ENCODE measurements at places on chromosomes 13 and 19.

DNA sequence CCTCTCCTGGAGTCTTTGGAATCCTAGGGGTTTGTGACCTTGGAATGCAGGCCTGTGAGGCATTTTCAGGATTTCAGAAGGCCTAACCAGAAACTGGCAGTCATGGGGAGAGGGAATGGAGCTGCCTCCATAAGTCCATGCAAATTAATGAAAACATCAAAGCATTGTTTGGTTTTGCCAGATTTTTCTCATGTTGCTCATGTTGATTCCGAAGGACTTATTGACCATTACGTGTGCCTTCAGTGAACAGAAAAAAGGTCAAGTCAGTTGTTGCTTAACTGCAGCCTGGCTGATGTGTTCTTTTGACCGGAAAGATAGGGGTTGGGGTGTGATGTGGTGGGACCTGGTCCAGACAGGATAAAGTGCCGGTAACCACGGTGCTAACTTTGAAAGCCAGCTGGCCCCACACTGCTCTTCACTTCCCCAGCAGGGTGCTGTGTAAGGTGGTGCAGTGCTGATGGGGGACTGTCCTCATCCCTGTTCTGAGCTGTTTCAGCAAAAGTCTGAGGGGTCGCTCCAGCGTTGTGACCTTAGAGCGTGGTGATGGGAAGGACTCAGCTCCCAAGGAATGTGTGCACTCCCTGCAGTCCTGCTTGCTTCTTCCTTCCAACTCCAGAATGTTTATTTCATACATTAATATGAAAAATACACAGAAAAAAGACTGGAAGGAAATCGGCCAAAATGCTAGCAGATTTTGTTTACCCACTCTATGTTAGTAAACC, 3.5 kb downstream of the RNF113B start:
- no peak for DNase-seq

DNA sequence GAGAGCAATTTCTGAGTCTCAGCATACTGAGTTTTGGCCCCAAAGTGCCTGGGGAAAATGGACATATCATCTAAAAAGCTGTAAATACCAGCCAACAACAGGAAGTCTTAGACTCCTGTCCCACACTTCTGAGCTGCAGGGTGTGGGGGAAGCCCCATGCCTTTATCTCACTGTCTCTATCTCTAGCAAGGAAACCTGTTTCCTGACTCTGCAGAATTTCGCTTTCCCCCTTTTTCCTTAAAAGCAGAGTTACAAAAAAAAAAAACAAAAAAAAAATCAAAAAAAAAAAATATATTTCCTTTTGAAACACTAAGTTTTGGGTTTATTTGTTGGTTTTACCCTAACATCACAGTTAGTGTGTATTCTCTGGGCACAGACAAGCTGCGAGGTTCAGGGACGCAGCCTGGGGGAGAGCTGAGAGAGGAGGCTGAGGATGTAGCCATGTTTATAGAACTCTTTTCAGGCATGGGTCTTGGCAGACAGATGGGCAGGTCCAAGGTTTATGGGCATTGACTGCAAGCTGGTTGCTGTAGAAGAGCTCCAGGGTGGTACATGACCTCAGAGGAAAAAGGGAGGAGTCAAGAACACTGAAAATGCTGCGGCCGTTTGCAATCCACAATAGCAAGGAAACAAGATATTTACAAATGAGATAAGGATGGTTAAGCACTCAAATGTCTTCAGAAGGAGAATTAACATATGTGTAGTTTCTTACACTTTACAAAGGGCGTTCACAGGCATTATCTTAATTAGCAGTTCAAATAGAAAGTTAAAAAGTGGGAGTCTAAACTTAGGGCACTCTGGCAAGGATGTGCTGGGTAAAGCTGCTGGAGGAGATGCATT, 4.9 kb downstream of the MBNL2 start:
- DNase-seq, result peak; percentile 15

GRCh38 chr13:97727991-97728390, 225.5 kb upstream of the IPO5 start:
- no peak for DNase-seq

- DNase-seq, result no peak
These were observed 79.8 kb upstream of the FLT1 start for GRCh38 chr13:28574617-28575142.

- DNase-seq, result no peak
These were observed 29.1 kb upstream of the TPTE2 start for GRCh38 chr13:19590423-19590822.

- DNase-seq, result no peak
These were observed 41.1 kb upstream of the GAS6 start for GRCh38 chr13:113905018-113905417.

DNA sequence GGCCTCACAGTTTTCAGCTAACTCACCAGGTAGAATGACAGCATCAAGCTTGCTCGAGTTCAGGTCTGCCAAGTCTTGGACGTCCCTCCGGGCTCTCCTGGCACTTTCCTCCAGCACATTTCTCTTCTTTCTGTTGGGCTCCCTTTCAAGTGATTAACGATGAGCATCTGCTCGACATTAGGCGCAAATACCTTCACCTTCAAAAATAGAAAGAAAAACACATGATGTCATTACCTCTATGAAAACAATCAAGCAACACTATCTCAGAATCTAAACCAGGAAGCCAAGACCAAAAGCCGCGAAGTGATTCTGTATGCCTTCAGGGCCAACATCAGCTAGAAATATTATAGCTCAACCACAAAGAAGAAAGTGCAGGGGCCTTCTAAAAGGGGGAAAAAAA, 15.4 kb upstream of the CLN5 start:
- no peak for DNase-seq

- no peak for DNase-seq
These were observed 19.4 kb upstream of the EIF3G start for GRCh38 chr19:10138879-10139795.

- DNase-seq, result no peak
These were observed 404.4 kb downstream of the SPRY2 start for GRCh38 chr13:79936368-79937136.

- no peak for DNase-seq
These were observed 20.3 kb downstream of the NFIX start for GRCh38 chr19:13015361-13016223.

- DNase-seq, result no peak
These were observed 266.3 kb downstream of the LMO7 start for GRCh38 chr13:75902166-75903104.

DNA sequence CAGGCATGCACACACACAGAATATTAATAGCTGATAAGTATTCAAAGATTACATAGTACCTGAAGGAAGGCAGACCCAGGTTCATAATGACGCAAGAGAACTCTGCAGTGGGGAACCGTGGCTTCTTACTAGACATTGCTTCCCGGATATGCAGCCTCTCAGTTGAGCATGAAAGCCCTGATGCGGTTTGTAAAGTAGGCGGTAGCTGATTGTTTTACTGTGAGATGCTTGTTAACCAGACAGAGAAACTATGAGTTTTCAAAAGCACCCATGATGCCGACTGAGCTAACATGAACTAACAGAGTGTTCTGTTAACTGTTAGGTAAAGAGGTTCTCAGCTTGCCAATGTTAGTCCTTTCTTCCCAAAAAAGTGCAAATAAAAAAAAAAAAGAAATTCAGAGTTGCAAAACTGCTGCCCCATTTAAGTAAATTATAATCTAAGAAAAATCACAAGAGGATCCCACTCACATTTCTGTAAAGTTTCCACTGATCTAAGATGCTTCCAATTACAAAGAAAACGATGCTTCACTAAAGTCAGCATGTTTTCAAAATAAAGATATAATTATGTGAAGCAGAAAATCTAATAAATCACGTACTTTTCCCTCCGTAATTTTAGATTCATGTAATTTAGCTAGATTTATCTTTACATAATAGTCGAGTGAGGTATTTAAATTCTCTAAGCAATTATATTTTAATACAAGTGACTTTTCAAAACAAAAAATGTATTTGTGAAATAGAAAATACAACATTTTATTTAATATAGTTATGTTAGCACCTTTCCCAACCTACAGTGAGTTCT, 2.2 kb downstream of the FLT1 start:
- DNase-seq, result no peak

- no peak for DNase-seq
These were observed 48.4 kb downstream of the KCTD12 start for GRCh38 chr13:76837801-76838200.

GRCh38 chr13:30776661-30777060, 41.3 kb downstream of the ALOX5AP start:
- no peak for DNase-seq

DNA sequence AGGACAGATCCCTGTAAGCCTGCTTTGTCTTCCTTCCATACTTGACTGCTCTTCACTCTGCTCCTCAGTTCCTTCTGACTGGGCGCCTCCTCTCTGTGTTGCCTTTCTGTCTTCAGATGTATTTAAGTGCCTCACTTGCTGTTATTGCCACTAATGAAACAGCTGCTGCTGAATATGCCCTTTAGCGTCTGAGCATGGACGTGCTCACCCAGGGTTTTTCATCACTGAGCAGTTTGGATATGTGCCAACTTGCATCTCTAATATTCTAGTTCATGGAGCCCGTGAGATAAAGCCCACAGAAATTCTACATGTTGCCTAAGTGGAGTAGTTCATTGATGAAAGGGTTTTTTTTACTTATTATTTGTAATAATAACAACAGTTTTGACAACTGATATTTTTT, 198.2 kb downstream of the MYO16 start:
- DNase-seq, result no peak

- DNase-seq, result no peak
These were observed 4.2 kb upstream of the TYK2 start for GRCh38 chr19:10384580-10384979.

DNA sequence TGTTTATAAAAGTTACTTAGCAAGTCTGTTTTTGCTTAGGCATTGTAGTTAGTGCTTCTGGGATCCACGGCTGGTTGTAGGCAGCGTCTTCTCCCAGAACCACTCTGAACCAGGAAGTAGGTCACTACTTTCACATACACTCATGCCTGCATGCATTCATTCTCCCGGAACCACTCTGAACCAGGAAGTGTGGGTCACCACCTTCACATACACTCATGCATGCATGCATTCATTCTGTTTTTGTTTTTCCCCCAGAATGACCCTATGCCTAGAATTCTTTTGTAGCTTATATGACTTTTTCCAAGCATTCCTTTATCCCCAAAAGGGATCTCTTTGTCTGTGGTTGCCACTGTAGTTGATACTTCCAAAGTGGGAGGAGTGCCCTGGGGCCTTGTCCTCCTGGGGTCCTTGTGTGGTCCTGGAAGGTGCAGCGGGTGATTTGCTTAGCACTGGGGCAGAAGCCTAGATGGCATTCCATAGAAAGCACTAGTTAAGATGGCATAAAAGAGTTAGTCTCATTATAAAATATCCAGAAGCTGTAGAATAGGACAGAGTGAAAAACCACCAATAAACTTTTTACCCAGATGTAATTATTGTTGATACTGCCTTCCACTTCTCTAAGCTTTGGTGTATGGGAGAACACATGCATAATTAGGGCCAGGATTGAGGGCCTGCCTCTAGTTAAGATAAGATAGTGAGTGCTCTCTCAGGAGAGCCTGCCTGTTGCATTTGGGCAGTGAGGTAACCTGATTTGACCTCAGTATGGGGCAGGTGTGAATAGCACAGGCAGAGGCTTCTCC, 68.6 kb upstream of the TEX29 start:
- no peak for DNase-seq

DNA sequence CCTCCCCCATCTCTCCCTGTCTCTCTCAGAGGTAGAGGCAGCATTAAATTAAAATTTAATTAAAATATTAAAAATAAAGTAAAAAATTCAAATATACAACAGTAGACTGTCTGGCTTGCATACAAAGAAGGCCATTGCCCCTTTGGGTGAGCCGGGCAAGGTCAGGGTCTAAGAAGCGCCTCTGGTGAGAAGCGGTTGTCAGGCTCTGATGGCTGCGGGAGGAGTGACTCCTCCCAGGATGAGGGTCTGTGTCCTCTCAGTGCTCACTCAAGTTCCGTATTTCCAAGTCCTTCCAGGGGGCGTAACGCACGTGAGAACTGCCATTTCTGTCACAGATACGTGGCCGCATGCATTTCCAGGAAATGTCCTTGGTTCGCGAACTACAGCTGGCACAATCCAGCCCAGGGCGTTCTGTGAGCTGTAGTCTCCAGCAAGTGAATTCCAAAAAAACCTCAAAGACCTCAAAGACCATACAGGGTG, 737 bp upstream of the ZNF181 start:
- DNase-seq, result no peak

DNA sequence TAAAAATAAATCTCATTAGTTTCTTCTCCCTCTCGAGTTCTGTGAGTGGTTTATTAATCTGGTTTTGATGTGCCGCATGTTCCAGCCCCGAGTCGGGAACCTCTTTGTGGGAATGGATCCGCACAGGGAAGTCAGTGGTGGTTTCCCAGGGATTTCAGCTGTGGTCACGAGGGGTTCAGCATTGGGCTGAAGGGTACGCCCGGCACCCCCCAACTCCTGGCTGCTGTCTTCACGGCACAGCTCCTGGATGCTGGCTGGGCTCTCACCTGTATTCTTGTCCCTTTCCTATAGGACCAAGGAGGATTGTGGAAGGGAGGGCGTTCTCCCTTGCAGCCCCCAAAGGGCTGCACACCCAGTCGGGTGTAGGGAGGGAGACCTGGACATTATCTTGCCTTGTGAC, 167.8 kb downstream of the ZNF536 start:
- no peak for DNase-seq

- DNase-seq, result no peak
These were observed 152.8 kb upstream of the IRS2 start for GRCh38 chr13:109939180-109939579.

DNA sequence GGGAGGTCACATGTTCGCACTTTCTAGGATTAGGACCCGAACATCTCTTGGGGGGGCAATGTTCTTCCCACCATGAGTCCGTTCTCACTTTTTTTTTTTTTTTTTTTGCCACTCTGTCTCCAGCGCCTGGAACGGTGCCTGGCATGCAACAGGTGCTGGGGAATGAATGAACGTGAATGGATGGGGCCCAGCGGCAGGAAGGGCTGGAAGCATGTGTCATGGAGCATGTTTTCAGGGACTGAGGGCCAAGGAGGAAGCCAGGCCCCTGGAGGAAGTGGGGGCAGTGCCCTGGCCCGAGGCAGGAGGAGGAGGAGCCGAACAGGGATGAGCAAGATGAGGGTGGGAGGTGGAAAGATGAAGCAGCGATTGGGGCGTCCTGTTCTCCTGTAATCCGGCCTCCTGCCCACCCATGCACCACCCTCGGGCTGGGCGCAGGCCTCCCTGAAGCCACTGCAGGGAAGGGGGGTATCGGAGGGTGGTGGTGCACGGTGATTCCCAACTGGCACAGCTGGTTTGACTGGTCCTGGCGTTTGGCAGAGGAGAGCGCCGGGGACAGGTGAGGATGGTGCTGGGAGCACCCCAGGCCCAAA, 8.8 kb upstream of the SULT2B1 start:
- DNase-seq, result no peak

GRCh38 chr19:5950741-5951140, 27.2 kb downstream of the RANBP3 start:
- DNase-seq, result no peak

DNA sequence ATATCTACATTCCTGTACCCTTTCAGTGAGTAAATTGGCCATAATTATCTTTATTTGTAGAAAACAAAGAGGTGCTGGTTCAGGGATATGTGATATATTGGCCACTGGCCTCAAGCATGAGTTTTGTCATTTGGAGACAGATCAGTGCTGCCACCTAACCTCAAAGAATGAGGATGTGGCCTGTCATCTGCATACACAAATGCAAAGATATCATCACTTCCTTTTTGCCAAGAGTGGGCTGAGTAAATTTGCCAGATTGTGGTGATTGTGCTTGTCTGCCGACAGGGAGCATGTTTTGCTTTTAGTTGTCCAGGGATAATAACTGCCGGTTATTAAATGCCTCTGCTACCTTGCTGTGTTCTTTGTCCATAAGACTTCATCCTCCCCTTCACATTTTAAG, 44.2 kb downstream of the WASF3 start:
- no peak for DNase-seq

- DNase-seq, result no peak
These were observed 94.5 kb downstream of the TDRD3 start for GRCh38 chr13:60491531-60491930.

Data from activated effector memory CD4-positive, alpha-beta T cell treated with Interleukin-2 at 50 U/mL for 16 hours (primary cell).